ENCODE measurements at places on chromosomes 4 and X.

- no peak overlapping the region for H3K4me3 ChIP-seq
- no peak for DNase-seq
Measured at GRCh38 chrX:5857232-5857631, 371.4 kb downstream of the NLGN4X start.

DNA sequence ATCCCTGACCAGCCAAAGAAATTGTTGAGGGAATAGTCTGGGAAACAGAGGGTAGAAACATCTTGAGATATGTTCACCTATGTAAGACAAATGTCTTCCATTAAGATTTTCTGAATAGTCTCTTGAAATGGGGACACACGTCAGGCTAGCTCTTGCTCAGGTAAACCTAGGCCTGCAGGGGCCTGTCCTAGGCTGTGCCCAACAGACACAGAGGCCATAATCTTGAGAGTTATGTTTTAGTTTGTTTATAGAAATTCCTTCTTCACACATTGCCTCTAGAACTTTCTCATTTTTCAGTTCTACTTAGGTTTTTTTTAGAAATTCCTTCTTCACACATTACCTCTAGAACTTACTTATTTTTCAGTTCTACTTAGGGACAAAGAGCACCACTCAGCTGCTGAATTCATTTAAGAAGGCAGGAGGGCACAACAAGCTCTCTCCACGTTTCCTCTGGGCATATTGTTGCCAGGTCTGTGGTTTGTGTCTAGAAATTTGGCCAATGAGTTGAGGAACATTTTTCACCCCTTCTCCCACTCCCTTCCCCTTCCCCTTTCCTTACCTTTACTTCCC lies 94.9 kb downstream of the ARHGAP24 start:
- no peaks in the 10 kb centered on the region for H3K36me3 ChIP-seq
- no peak for DNase-seq
- peaks cover 6% of the 10 kb centered on the region for H3K4me1 ChIP-seq
- no peak overlapping the region for H3K4me3 ChIP-seq
- no peak overlapping the region for H3K27ac ChIP-seq

GRCh38 chrX:143571521-143571920 lies 54.2 kb upstream of the SPANXN3 start:
- H3K27ac ChIP-seq, result no peak overlapping the region
- H3K4me1 ChIP-seq, result no peaks in the 10 kb centered on the region
- no peaks in the 10 kb centered on the region for H3K27me3 ChIP-seq
- DNase-seq, result no peak

DNA sequence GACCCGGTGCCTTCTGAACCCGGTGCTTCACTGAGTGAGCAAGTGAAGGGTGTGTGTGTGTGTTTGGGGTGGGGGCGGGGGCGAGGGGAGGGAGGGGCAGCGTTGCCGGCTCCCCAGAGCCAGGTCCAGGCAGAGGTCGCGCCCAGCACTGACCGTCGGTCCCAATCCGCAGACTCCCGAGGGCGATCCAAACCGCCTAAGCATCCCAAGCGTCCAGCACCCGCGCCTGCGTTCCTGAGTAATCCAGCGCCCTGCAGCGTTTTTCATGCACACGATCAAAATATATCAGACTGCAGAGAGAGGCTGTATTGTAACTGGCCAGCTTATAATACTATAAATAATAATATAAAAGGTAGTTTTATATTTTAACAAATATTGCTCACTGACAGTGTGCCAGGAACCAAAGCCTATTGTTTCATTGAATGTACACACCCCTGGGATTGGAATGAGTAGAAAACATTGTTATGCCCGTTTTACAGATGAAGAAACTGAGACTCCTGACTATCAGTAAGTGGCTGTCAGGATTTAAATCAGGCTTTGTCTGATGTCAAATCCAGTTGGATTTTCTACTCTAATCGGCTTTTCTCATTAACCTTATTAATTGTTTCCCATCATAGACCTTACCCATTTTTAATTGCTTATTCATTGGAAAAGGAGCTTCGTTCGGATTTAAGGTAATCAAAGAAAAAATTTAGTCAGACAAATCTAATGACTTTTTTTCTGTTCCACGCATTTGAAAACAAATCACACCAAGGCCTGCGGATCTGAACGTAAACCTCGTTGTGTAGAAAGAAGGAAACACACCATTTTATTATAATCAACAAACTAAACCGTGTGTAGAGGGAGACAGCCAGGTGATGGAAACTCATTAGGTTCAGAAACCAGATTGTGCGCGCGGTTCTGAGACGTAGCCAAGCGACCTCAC lies 4.0 kb upstream of the NKX3-2 start:
- no peak for DNase-seq
- H3K27me3 ChIP-seq, result peaks cover 45% of the 10 kb centered on the region
- peaks cover 29% of the 10 kb centered on the region for H3K4me1 ChIP-seq
- peak overlapping the region; percentile 88 for H3K4me3 ChIP-seq

DNA sequence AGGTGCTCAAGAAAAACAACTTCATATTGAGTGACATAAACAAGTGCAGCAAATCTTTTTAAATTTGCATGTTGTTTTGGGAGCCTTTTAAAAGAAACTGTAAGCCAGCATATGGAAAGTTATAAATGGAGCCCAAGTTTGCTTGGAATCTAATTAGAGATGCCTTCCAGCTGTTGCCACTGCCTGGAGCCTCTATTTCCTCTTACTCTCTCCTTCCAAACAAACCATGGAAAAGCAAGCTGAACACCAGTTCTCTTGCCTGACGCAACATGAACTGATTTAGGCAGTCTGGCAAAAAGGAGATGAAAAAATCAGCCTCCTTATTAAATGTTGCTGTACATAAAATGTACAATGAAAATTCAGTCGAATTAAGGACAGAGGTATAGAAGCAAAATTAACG lies 21.5 kb downstream of the ARSJ start:
- no peaks in the 10 kb centered on the region for H3K27me3 ChIP-seq
- peak overlapping the region; percentile 83 for H3K4me3 ChIP-seq
- H3K27ac ChIP-seq, result peak overlapping the region; percentile 74
- DNase-seq, result no peak
- peaks cover 33% of the 10 kb centered on the region for H3K36me3 ChIP-seq

GRCh38 chrX:10414862-10415261 lies 205.5 kb downstream of the MID1 start:
- peak; percentile 37 for DNase-seq
- H3K36me3 ChIP-seq, result no peaks in the 10 kb centered on the region
- peak overlapping the region; percentile 74 for H3K4me3 ChIP-seq
- H3K27ac ChIP-seq, result peak overlapping the region; percentile 81
- peaks cover 37% of the 10 kb centered on the region for H3K4me1 ChIP-seq

DNA sequence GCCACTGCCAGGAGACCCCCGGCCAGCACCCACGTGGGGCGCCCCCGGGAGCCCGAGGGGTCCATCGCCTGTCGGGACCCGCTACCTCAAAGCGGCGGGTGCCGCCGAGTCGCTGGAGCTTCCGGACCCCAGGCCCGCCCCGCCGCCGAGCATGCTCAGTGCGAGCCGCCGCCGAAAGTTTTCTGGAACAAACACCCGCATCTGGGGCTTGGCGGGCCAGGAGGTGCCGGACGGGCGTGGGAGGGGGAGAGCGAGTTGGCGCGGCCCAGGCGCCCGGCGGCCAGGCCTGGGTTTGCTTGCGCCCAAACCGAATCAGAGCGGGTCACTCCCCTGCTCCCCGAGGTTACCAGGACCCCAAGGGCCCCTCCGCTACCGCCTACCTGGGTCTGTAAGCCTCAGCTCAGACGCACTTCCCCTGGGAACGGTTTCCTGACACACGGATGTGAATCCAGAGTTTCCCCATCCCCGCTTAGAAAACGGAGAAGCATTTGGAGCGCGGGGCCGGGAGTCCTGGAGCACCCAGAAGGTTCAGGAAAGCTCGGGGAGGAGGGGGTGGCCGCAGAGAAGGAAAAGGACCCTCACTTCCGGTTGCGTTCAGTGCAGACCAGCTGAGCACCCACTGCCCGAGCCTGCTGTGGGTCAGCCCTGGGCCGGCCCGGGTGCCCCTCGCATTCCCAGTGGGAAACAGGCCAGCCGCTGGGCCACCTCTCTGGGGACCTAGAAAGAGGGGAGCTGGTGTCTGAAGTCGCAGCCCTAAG lies at the start of gene EVC2:
Gene EVC2, minus strand, starts transcription at position 111 of the 758 bp plus-strand sequence. Its CDS starts 46 bp downstream, at position 65.
- H3K4me3 ChIP-seq, result peak within 1 kb of the TSS; percentile 86
- peaks cover 51% of the 10 kb centered on the region for H3K4me1 ChIP-seq
- DNase-seq, result no peak

GRCh38 chr4:143581331-143581946 lies 67.9 kb downstream of the SMARCA5 start:
- no peak overlapping the region for H3K4me3 ChIP-seq
- peaks cover 1% of the 10 kb centered on the region for H3K27me3 ChIP-seq
- H3K27ac ChIP-seq, result no peak overlapping the region

DNA sequence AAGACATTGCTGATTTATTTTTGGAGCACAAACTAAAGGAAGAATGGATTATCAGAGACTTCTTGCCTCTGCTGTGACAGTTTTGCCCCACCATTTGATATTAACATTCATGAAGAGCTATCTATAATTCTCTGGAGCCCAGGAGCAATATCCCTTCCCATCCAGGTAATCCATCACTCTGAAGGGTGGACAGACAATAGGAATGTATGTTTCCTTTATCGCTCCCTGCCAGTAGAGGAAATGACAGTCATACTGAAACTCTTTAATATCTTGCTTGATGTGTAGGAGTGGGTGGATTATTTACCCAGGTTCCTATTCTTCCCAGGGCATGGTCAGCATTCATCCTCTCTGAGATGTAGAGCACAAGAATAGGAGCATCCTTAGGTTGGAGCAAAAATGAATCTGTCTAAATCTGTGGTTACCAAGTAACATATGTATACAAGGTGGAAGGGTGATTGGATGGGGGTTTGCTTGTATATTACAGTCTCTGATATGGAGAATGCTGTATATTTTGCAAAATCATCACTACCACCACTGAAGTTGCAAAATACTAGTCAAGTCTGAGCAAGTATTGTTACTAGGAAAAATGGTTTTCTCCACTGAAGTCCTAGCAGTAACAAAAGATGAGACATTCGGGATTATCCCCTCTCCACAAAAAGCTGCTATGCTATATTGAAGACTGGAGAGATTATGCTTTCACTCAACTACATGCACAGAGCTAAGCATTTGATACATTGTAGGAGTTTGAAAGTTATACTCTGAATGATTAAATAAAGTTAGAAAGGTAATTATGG lies 151.6 kb downstream of the CBLL2 start:
- no peaks in the 10 kb centered on the region for H3K36me3 ChIP-seq
- H3K4me1 ChIP-seq, result no peaks in the 10 kb centered on the region
- no peak for DNase-seq
- no peak overlapping the region for H3K4me3 ChIP-seq

GRCh38 chr4:173746424-173746823 lies 216.4 kb upstream of the HAND2 start:
- no peaks in the 10 kb centered on the region for H3K4me1 ChIP-seq
- DNase-seq, result no peak
- no peak overlapping the region for H3K27ac ChIP-seq
- H3K4me3 ChIP-seq, result no peak overlapping the region

GRCh38 chr4:70903291-70903603 lies 1.1 kb downstream of the MOB1B start:
- peaks cover 12% of the 10 kb centered on the region for H3K36me3 ChIP-seq
- peak overlapping the region; percentile 96 for H3K4me3 ChIP-seq
- peaks cover 2% of the 10 kb centered on the region for H3K27me3 ChIP-seq
- peaks cover 30% of the 10 kb centered on the region for H3K4me1 ChIP-seq
- DNase-seq, result no peak

DNA sequence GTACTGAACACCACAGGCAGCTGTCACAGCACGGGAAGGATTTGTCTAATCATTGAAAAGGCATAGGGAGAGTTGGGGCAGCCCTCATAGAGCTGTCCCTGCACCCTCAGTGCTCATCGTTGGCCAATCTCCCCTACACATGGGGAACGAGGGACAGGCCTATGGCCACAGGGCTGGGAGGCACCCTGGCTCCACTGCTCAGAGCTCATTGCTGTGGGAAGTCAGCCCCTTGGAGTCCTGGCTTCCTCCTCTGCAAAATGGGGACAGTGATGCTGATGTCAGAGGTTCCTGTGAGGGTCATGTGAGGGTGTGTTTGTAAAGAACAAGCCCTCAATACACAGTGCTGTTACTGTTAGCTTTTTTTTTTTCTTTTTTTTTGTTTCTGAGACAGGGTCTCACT lies 19.3 kb upstream of the HTRA3 start:
- H3K27me3 ChIP-seq, result peaks cover 30% of the 10 kb centered on the region
- H3K4me1 ChIP-seq, result no peaks in the 10 kb centered on the region
- no peak overlapping the region for H3K27ac ChIP-seq
- no peak overlapping the region for H3K4me3 ChIP-seq

- no peak for DNase-seq
- no peak overlapping the region for H3K27ac ChIP-seq
- peaks cover 26% of the 10 kb centered on the region for H3K4me1 ChIP-seq
Measured at GRCh38 chr4:108361886-108362285, 193.2 kb upstream of the LEF1 start.

- DNase-seq, result no peak
- no peak overlapping the region for H3K4me3 ChIP-seq
- no peaks in the 10 kb centered on the region for H3K27me3 ChIP-seq
- H3K4me1 ChIP-seq, result no peaks in the 10 kb centered on the region
Measured at GRCh38 chrX:105347373-105347772, 126.9 kb upstream of the TEX13A start.

DNA sequence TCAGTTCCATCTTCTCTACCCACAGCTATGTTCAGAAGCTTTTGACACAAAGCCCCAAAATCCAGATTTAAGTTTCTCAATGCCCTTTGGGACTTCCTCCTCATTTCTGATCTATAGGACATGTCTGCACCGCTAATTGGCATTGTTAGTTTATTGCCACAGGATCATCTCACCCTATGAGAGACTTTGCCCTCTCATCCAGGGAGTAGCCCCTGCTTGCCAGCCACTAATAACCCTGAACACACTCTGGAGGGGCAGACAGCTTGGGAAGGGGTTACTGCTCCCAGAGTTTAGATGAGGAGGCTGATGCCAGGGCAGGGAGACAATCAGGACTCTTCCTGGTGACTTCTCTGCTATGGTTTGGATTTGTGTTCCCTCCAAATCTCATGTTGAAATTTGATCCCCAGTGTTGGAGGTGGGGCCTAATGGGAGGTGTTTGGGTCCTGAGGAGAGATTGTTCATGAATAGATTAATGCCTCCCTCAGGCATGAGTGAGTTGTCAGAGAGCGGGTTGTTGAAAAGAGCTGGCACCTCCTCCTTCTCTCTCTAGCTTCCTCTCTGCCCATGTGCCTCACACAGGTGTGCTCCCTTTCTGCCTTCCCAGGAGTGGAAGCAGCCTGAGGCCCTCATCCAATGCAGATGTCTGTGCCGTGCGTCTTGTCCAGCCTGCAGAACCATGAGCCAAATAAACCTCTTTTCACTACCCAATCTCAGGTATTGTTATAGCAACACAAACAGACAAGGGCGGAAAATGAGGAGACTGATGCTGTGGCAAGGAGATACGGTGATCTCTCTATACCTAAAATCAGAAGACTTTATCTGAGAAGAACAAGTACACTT lies 3.6 kb upstream of the SCARB2 start:
- no peak overlapping the region for H3K27ac ChIP-seq
- no peaks in the 10 kb centered on the region for H3K36me3 ChIP-seq
- H3K27me3 ChIP-seq, result peaks cover 3% of the 10 kb centered on the region
- H3K4me3 ChIP-seq, result no peak overlapping the region

GRCh38 chr4:151766691-151767090 lies 5.9 kb upstream of the GATB start:
- peaks cover 7% of the 10 kb centered on the region for H3K4me1 ChIP-seq
- H3K36me3 ChIP-seq, result no peaks in the 10 kb centered on the region
- no peak overlapping the region for H3K27ac ChIP-seq
- peaks cover 4% of the 10 kb centered on the region for H3K27me3 ChIP-seq
- no peak for DNase-seq
- no peak overlapping the region for H3K4me3 ChIP-seq

- H3K27ac ChIP-seq, result peak overlapping the region; percentile 84
- H3K36me3 ChIP-seq, result no peaks in the 10 kb centered on the region
- no peak for DNase-seq
- H3K4me3 ChIP-seq, result peak overlapping the region; percentile 89
Measured at GRCh38 chrX:49879656-49880277, 483 bp downstream of the USP27X start.

Measured in HFFc6 (cell line).